ENCODE measurements at places on chromosomes 7 and 10.

- no peak for DNase-seq
Observed at GRCh38 chr7:116528008-116528789, 3.4 kb downstream of the CAV1 start.

DNA sequence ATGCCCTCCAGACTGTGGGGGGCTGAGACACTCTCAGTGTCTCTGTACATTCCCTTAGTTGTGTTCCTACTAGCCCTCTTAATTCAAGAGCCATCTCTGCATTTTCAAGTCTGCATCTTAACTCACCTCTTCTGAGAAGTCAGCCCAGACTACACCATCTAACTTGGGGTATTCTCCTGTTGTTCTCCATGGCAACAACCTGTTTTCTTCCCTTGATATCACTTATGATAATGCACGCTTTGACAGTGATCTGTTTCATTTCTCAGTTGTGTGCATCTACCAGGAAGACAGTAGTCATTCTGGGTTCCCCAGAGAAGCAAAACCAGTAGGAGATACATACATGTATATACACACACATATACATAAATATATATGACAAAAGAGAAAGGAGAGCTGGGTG is 707.3 kb upstream of the IGFBP3 start:
- no peak for DNase-seq

- DNase-seq = no peak
Observed at GRCh38 chr7:33933611-33934281, 28.4 kb downstream of the BMPER start.

GRCh38 chr7:132258231-132258630 is 318.0 kb downstream of the PLXNA4 start:
- no peak for DNase-seq

- no peak for DNase-seq
Observed at GRCh38 chr7:2093215-2093842, 139.4 kb downstream of the MAD1L1 start.

DNA sequence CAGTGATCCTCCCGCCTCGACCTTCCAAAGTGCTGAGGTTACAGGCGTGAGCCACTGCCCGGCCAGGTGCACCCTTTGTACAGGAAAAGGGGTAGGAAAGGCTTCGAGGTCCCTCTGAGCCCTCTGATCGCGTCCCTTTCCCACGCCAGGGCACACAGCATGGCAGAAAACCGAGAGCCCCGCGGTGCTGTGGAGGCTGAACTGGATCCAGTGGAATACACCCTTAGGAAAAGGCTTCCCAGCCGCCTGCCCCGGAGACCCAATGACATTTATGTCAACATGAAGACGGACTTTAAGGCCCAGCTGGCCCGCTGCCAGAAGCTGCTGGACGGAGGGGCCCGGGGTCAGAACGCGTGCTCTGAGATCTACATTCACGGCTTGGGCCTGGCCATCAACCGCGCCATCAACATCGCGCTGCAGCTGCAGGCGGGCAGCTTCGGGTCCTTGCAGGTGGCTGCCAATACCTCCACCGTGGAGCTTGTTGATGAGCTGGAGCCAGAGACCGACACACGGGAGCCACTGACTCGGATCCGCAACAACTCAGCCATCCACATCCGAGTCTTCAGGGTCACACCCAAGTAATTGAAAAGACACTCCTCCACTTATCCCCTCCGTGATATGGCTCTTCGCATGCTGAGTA is 871 bp downstream of the POP7 start:
- DNase-seq = no peak

DNA sequence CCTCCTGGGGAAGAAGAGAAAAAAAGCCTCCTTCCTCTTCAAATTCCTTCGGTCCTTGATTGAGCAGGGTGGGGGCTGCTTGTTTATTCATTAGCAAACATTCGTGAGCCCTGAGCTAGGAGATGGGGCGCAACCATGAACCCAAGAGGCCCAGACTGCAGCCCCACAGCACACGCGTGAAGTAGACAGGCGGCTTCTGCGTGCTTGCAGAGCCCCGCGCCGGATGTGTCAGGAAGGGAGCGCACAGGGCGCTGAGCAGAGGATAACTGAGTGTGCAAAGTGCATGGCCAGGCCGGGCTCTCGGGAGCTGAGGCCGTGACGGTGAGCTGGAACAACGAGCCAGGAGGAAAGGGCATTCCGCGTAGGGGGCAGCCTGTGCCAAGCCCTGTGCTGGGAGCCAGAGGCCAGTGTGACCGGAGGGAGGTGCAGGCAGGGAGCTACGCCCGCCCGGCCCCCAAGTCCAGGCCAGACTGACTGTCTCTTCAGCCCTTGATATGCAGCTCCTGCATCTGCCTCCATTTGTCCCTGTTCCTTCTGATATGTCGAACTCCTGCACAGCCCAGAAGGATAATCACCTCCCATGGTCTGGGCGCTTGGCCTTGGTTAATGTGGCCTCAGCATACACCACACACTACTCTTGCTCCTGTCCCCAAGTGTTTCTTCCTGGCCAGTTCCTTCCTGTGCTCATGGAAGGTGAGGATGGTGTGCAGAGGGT is 4.6 kb downstream of the FOXL3 start:
- no peak for DNase-seq

- DNase-seq = no peak
Observed at GRCh38 chr7:157896774-157897555, 560.2 kb downstream of the DNAJB6 start.

DNA sequence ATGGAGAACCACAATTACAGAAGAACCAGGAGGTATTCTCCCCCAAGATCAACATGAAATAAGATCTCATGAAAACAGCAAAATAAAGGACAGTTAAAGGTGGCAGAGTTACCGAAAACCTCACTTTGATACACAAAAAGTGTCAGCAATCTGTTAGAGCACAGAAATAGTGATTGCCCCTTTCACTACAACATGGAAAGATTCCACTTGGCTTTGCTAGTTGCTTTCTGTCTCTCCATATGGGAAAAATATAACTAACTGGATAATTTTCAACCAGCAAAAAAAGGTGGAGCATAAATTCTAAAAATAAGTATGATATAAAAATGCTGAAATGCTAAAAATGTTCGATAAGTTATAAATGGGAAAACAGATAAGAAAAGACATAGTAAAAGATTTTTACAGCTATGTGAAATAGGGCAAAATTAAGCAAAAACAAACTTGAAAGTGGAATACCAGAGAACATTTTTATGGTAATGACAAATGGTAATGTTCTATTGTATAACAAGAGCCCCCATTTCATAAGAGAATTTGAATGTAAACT is 90.2 kb downstream of the GPR85 start:
- DNase-seq = no peak

- DNase-seq = no peak
Observed at GRCh38 chr7:2513702-2514101, 5.9 kb upstream of the LFNG start.

DNA sequence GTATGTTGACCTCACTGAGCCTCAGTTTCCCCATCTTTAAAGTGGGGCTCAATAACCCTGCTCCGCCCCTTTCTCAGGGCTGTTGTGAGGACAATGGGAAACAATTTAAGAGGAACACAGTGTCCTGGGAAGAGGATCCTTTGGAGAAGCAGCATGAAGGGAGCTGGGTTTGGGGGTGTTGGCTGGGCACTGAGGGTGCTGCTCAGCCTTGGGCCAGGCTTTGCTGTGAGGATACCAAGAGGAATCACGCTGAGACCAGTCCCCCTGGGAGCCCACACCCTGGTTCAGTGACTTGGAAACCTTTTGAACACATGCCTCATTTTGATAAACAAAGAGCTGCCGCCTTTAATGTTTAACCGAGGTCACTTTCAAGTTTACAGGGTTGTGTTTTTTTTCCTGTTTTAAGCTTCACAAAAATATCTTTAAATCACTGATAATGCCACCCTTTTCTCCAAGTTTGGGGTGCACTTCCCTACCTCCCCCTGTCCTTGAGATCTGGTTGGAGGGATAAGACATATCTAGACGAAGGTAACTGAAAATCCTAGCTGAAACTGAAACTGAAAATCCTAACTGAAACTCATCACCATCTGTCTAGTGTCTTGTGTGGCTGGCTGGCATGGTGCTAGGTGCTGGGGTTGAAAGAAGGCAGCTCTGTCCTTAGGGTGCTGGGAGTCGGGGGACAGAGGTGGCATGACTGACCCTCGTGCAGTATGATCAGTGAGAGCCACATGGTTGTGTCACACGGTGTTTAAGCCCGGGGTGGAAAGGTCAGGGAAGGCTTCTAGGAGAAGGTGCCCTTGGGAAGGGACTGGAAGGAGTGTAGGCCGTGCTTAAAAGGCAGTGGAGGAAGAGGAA is 27.7 kb downstream of the ZNF775 start:
- DNase-seq = peak; percentile 21

DNA sequence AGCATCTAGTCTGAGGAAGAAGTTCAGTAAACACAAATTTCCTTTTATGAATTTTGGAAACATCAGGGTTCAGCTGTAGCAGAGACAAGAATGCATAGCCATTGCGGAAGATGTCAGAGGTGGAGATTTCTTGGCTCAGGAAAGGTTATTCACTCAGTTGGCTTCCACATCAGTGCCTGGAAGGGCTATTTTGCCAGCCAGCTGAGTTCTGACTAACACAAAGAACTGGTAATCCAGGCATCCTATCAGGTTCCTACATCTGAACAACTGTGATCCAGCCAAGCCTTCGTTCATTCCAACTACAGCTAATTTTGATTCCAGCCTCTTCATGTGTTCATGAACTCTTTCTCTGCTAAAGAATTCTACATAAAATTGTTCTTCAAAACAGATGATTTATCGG is 965.6 kb downstream of the XPNPEP1 start:
- DNase-seq = no peak

GRCh38 chr10:5595591-5595990 is 70.8 kb downstream of the ASB13 start:
- DNase-seq = no peak

- DNase-seq = no peak
Observed at GRCh38 chr10:58781873-58782488, 269.3 kb downstream of the BICC1 start.

DNA sequence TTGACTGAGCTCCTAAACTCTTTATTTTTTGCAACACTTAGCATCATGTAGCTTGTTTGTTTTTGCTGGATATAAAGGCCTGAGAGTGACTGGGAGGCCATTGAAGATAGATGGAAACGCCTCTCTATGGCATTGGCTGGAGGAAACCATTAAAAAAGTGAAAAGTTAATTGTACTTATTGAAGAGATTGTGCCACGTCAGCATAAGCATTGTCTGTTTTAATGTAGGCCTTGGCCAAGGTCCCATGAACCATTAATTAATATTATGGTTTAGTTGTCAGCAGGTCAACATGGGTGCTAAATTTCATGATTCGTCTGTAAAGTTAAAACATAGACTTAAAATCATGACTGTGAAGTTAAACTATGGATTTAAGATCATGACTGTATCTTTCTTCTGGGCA is 178.6 kb downstream of the GATA3 start:
- DNase-seq = no peak
